ENCODE measurements at places on chromosomes 1 and 21.

GRCh38 chr1:42913426-42914091 is 45.1 kb downstream of the SLC2A1 start:
- peak; percentile 61 for DNase-seq

GRCh38 chr1:31605908-31606427 is 11.5 kb upstream of the HCRTR1 start:
- DNase-seq: no peak

GRCh38 chr1:224300346-224300745 is 29.6 kb downstream of the NVL start:
- DNase-seq: no peak

DNA sequence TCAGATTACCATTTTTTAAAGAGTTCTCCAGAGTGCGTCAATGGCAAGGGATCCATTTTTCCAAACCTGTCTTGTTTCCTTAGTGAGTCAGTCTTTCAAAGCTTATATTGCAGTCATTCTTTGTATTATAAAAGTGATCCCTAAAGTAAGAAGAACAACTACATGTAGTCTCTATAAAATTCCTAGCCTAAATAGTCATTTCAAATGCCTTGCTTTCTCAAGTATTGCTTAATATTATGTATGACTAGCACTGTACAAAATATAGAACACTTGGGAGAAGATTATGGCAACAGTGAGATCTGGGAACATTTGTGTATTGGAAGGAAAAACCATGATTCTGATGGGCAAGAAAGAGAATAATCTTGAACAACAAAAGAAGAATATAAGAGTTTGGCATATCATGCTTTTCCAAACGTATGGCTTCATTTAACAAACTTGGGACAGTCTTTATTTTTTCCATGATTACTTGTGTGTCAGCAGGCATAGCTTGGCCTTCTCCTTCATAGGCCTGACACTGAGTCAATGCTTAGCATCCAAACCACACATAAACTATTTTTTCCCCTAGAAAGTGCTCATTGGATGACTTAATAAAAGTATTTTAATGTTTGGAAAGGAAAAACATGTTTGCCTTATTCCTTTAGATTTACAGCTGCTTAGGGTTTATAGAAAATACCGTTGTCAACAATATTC is 547.4 kb downstream of the LTN1 start:
- no peak for DNase-seq

GRCh38 chr21:14900058-14900457 is 164.7 kb downstream of the NRIP1 start:
- no peak for DNase-seq

- DNase-seq: no peak
These were observed 58.0 kb upstream of the GFI1 start for GRCh38 chr1:92544756-92545165.

DNA sequence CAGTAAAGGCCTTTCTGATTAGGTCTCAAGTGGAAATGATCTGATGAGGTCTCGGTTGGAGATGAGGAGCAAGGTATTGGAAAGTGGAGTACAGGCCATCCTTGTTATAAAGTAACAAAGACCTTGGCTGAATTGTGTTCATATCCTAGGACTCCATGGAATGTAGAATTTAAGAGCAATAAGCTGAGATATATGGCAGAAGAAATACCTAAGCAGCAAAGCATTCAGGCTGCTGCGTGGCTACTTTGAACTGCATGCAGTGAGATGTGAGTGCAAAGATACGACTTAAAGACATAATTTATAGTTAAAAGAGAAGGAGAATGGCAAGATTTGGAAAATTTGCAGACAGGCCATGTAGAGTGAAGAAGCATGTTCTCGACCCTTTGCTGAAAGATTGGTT is 11.2 kb upstream of the XPR1 start:
- DNase-seq: no peak

GRCh38 chr1:182806015-182806678 is 16.6 kb downstream of the NPL start:
- no peak for DNase-seq

- no peak for DNase-seq
These were observed 4.6 kb downstream of the MYCL start for GRCh38 chr1:39896909-39897685.

Data from activated gamma-delta T cell treated with Interleukin-2 at 50 U/mL for 16 hours (primary cell).